ENCODE measurements at places on chromosomes 4 and X.

DNA sequence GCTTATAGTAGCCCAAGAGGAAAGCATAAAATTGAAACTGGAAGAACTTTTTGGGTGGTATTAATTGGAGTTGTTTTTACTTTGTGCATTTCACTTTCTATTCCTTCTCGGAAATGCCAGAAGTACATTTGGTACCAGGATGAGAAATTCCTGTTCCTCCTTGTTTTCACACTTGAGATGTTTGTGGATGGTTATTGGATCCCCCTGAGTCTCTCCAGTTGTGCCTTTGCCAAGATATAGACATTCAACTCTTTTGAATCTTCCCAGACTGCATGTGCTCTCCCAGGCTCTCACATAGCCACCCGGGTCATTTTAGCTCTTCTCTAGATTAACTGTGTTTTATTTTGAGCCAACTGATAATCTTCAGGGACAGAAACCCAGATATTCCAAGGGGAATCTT is 120.5 kb downstream of the AFF1 start:
- DNase-seq, result no peak

GRCh38 chr4:7160439-7160838 is 31.9 kb upstream of the SORCS2 start:
- no peak for DNase-seq

- no peak for DNase-seq
Observed at GRCh38 chrX:111102636-111103035, 6.6 kb downstream of the PAK3 start.

DNA sequence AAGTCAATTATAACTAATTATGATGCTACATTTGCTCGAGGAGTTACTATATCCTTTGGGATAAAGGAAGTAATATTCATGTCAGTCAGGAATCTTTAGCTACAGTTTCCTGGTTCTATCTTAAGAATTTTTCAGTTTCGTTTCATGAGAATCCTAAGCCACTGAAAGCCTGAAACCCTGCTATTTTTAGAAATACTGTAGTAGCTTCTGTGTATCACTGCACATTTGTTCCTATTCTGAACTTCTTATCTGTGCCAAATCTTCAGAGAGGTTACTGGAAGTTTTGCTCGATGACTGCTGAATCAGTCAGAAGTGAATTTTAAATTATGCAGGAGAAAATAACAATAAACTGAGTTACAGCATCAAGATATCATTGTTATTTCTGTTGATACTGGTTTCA is 249.2 kb downstream of the TENM3 start:
- no peak for DNase-seq

DNA sequence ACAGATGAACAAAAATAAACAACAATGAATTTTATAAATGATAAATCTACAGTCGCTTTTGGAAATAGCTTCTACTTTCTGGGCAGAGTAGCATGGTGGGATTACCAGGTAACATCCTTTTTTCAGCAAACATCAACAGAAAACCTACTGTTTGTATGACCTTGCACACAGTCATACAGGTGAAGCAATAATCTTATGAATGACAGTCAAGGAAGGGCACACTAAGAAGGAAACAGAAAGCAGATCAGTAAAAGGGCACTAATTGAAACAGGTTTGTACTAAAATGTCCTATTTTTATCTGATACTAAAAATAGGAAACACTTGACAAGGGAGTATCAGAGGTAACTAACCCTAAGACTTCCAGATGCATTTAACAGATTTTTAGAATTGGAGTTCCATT is 108.9 kb downstream of the DLG3 start:
- DNase-seq, result no peak

DNA sequence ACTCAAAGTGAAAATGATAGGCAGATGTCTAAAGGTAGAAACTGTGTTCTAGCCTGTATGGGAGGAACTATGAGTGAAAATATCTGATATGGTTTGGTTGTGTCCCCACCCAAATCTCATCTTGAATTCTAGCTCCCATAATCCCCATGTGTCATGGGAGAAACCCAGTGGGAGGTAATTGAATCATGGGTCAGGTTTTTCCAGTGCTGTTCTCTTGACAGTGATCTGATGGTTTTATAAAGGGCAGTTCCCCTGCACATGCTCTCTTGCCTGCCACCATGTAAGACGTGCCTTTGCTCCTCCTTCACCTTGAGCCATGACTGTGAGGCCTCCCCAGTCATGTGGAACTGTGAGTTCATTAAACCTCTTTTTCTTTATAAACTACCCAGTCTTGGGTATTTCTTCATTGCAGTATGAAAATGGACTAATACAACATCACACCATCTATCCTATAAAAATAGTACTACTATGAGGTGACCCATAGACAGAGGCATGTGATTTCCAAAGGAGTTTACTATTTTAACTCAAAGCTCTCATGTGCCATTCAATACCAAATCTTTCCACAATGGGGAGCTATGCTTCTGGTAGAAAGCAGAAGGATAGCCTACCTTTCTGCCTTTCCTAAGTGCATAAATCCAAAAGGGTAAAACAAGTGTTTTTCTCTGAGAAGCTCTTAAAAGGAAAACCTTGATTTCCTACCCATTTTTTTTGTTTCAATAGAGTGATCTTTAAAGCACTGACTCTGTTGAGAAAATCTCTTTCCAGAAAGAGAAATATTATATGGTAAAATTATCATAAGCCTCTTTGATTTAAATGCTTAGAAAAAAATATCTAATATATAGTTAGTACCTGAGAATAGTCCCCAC is 38.8 kb downstream of the SEC31A start:
- no peak for DNase-seq

DNA sequence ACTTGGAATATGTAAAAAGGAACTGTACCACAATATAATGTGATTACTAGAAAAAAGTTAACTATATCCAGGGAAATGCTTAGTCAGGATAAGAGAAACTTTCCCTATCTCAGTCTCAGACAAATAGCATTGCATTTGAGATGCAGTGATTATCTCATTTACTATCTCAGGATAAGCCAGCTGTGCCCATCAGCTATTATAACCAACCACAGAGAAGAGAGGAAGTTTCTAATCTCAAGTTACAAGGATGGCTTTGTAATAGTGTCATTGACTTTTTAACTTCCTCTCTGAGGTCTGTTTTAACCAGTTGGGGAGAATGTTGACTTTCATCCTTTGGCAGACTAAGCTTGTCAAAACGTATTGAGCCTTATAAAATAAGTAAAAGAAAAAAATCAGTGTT is 56.5 kb downstream of the SNX25 start:
- DNase-seq, result no peak

- DNase-seq, result no peak
Observed at GRCh38 chr4:7364979-7365378, 69.8 kb downstream of the PSAPL1 start.

- DNase-seq, result no peak
Observed at GRCh38 chrX:132292793-132293192, 73.5 kb upstream of the RAP2C start.

DNA sequence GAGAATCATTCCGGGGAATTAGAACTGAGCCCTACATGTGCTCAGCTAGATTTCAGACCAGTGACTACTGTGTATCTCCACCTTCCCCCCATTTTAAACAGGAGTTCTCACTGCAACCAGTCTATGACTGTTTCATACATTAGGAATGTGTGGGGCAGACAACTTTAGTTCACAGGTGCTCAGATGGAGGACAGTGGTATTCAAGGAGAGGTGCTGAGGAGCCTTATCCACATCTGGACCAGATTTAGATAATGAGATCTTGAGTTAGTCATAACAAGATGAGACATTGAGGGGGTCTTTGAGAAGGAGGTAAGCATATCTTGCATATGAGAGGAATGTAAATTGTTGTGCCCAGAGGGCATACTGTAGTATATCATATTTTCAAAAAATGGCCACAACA is 32.8 kb upstream of the RELL1 start:
- DNase-seq, result no peak

DNA sequence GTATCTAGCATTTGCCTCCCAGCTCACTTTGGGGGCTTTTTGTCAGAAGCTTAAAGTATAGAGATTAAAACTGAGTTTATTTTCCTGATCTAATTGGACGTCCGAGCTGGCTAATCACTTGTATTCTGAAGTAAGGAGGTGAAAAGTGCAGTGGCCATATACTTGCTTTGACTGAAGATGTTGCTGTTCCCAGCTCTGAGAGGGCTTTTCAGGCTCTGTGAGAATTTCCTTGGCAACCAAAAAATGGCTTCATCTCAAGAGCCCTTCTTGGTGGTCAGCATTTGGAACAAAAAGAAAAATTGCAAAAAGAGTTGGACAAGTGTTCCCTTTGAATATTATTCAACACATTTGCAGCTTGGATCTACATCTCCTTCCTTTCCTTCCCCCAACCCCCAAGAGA is 67.0 kb downstream of the SLC4A4 start:
- DNase-seq, result no peak

GRCh38 chrX:13685126-13685763 is 3.7 kb upstream of the RAB9A start:
- DNase-seq, result no peak

DNA sequence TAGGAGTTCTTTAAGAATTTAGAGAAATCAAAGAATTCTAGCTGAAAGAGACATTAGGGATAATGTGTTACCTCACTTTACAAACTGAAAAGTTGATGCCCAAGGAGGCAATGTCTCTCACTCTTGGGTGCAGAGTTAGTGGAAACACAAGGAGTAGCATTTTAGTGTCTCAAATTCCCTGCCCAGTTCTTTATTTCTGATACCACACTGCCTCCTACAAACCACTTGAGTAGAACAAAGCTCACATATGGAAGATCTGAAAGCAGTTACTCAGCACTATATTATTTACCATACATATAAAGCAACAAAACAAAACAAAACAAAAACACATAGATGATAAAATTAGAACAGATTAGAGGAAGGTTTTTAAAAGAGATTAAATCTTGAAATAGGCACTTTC is 124.2 kb downstream of the REELD1 start:
- no peak for DNase-seq

DNA sequence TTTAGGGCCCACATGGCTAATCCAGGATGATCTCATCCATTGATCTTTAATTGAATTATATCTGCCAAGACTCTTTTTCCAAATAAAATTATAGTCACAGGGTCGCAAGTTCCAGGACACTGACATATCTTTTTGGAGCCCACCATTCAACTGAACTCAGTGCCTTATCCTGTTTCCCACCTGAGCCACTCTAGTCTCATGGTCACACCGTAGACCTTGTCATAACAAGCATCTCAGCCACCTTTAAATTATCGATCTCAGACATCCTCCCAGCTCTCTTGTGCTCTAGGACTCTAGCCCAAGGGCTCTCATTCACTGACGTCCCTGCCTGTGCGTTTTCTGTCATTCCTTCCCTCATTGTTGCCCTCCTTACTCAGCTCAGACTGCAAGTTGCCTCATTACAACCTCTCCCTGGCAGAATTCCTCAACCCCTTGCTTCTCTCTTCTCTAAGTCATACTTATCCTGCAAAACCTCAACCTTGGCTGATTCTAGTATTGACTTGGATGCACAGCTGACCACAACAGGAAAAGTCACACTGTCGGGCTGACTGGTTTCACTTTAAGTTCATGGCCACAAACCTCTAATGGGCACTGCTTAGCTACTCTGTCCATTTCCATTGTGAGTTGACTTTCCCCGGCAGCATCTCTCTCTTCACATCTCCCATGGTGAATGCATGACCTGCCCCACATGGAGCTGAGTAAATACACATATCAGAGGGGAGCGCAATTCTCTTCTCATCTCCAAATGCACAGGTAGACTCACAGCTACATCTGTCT is 91.0 kb upstream of the TRIM2 start:
- no peak for DNase-seq

DNA sequence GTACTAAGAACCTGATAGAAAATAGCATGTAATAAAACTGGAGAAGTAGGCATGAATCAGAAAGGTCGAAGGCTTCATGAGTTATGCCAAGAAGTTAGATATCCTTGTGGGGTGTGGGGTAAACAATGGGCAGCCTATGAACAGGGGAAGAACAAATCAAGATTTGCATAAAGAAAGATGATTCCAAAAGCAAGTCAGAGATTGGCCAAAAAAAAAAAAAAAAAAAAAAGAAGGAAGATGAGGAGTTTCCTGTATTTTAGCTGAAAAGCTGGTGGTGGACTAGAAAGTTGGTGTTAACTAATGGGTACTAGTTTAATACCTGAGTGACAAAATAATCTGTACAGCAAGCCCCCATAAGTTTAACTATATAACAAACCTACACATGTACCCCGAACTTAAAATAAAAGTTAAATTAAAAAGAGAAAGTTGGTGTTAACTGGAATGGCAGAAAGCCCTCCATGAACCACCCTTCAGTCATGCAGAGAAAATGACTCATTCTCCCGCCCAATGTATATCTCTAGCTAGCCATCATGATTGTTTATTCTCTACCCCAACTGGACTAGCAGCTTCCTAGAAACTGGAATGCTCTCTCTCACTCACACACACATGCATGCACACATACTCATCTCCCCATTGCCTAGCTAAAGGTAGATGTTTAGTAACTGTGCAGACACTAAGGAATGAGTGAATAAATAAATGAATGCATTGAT is 41.7 kb downstream of the ATP11C start:
- no peak for DNase-seq

GRCh38 chrX:10923466-10923865 is 187.7 kb upstream of the HCCS start:
- no peak for DNase-seq

GRCh38 chr4:186294160-186294559 is 28.2 kb downstream of the F11 start:
- DNase-seq, result no peak

DNA sequence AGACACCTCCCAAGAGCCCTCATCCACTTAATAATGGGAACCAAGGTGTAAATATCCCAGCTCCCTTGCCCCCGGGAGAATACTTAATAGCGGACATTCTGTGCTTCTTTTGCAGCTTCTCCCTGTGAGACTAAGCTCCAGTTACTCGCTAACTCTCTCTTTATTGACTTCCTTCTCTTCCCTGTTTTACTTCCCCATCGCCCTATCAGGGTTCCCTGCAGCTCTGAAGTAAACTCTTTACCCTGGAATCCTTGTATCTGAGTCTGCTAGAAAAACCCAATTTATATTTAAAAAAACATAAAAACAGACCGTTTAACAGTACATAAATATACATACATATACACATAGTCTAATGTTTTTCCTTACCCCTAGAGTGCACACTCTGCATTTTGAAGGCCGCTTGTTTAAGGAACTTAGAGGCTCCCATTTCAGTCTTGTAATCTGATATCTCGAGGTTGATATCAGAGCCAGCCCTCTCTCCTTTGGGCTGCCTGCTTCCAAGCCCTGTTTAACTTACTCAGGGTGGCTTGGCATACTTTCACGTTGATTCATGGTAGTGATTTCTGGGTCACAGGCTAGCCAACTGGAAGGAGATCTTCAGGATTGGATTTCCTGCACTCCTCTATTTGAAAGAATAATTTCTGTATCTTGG is 177.4 kb upstream of the SCML1 start:
- no peak for DNase-seq

DNA sequence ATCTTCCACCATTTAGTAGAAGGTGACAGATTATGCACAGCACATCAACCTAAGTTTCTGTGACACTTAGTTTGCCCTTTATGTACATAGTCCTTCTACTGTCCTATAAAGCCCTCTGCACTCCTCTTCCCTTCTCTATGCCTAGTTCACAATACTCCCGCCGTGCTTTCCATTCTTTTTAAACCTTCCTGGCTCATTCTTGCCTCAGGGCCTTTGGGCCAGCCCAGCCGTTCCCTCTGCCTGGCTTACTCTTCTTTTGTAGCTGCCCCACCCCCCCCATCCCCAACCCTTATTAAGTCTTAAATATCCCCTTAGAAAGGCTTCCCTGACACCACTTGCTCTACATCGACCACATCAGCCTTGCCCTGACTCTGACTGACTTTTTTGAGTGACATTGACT is 33.0 kb downstream of the SGMS2 start:
- no peak for DNase-seq

All from glutamatergic neuron (in vitro differentiated cells).